CD8-positive, alpha-beta memory T cell (primary cell): ENCODE measurements at places on chromosomes 5 and 9.

DNA sequence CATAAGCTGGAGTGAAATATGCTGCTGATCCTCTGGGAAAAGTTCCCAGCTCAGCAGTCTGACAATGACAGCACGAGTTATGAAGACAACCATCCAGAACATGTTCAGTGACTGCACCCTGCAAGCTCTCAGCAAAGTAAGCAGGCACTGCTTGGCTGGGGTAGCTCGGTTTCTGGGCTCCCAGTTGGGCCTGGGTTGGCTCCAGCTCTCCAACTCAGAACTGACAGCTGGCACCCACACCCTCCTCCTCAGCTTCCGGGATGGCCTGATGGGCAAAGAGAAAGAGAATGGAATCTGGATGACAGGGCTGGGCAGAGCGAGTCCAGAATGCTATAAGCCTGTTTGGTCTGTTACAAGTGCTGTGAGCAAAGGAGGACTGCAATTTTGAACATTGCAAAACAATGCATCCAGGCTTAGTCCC, 185.0 kb downstream of the CSNK1G3 start:
- no peak for DNase-seq

DNA sequence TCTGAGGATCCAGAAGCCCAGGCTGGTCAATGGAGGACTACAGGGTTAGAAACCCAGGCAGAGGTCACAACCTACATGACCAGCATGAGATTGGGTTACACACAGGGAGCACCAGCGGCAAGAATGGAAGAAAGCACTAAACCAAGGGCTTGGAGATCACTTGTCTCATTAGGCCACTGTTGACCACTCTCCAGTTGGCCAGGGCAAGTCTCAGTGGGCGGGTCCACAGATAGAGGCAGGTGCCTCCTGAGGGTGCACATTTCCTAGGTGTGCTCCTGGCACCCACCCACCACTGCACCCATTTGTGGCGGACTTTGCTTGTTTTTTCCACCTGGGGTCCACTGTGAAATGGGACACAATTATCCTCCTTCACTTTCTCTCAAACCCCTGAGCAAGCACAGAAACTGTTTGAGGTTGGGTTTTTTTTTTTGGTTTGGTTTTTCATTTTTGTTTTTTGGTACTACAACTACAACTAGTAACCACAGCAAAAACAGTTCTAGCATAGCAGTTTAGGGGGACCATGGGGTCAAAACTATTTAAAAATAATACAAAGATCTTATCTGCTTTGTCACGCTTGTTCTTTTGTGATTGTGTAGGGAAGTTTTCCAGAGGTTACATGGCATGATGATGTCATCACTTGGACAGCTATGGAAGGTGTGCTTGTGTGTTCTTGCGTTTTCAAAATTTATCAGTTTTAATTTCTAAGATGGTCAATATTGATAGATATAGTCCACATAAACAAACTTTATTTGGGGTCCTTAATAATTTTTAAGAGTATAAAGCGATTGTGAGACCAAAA, 6.1 kb downstream of the NPR2 start:
- no peak for DNase-seq

DNA sequence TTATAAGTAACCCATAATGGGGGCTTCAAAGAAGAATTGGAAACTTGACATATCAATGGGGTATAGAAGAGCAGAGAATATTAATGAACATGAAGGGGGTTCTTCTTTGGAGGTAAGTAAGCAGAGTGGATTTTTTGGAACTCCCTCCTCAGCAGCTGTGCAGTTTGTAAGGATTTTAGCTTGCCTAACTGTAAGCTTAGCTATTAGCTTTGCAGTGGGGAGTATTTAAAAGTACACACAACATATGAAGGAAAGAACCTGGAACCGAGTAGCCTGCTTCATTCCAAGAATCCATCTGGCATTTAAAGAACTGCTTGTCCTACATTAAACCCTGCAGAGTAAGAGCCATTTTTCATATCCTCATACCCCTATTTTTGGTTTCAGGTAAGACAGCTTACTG, 2.2 kb upstream of the PBX3 start:
- no peak for DNase-seq

- no peak for DNase-seq
Observed at GRCh38 chr9:104779334-104779733, 15.4 kb downstream of the NIPSNAP3B start.

DNA sequence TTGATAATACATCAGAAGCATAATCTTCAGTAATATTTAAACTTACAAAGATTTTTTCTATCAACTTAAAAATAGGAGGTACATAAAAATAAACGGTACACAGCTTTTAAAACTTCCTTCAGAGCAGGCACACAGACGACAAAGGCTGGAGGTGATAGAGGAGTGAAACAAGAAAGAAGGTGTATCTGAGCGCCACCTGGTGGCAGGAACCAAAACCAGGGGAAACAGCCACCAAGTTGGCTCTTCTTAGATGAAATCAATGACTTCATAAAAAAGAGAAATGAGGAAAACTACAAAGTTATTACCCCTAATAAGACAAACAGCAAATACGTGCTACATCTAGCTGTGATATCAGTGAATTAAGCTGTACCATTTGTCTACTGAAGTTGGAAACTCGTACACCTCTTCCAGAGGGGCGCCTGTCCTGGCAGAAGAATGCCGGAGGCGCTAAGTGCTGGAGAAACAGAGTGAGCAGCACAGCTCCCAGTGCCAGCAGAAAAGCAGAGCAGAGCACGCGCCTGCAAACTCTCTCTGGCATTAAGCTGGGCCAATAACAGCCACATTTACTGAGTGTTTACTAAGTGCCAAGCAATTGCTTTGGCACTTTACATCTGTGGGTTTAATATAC, 85.9 kb downstream of the SETX start:
- DNase-seq = peak; percentile 73

DNA sequence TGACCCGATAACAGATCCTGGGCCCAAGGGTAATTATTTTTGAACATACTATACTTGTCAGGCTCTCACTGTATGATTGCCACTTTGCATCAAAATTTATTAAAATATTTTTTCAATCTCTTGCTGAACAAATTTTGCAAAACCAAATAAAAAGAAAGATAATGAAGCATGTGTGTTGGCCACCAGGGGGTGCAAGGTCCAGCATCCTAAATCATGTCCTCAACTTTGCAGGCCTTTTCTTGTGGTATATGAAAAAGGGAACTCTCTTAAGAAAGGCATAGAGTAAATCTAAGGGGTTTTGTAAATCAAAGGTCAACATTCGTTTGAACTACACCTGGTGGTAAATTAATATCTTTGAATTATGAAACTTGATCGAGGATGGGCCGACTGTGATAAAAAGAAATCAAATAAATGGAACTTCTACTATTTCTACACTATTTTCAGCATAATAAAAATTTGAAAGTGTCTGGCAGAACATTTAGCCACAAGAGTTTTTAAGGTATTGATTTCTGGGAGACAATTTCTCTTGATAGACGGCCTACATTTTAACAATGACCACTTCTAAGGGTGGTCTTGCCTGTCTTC, 676.5 kb downstream of the DMRTA1 start:
- DNase-seq = no peak

- DNase-seq = no peak
Observed at GRCh38 chr9:87193925-87194868, 246.9 kb upstream of the GAS1 start.

GRCh38 chr5:36721664-36722235, 115.3 kb downstream of the SLC1A3 start:
- no peak for DNase-seq

GRCh38 chr5:148237785-148238417, 424 bp upstream of the MARCOL start:
- DNase-seq = no peak

GRCh38 chr9:34512131-34513078, 10.4 kb downstream of the ENHO start:
- no peak for DNase-seq

DNA sequence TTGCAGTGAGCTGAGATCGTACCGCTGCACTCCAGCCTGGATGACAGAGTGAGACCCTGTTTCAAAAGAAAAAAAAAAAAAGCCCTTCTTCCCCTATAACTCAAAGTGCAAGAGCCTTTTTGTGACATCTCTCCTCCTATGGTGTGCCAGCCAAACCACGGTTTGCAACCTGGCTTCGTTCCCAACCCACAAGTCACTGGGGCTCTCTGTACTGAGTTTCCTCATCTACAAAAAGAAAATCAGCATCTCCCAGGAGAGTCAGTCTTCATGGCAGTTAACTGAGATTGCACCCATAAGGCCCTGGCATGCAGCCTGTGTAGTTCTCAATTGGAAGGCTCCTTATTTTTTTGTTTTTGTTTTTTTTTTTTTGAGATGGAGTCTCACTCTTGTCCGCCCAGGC, 14.8 kb downstream of the ODF2 start:
- no peak for DNase-seq

DNA sequence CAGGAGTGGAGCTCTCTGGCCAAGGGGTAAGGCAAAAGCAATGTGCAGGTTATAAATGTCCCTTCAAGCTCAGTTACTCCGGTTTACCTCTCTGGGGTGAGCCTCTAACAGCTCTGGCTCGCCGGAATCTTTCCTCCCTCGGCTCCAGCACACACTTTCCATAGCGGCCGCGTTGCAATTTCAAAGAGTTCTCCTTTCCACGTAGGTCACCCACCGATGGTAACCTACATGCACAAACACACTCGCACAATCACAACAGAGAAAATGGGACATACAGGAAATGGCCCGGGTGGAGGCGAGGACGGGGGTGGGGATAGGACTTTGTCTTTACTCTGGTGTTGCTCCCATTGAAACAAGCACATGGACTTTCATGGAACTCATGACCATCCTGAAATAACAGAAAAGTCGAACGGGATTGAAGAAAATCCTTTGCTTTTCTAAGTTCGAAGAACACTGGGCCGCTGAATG, 1.2 kb downstream of the LHFPL2 start:
- DNase-seq = no peak

GRCh38 chr5:110351430-110351829, 375.0 kb downstream of the TMEM232 start:
- DNase-seq = no peak

DNA sequence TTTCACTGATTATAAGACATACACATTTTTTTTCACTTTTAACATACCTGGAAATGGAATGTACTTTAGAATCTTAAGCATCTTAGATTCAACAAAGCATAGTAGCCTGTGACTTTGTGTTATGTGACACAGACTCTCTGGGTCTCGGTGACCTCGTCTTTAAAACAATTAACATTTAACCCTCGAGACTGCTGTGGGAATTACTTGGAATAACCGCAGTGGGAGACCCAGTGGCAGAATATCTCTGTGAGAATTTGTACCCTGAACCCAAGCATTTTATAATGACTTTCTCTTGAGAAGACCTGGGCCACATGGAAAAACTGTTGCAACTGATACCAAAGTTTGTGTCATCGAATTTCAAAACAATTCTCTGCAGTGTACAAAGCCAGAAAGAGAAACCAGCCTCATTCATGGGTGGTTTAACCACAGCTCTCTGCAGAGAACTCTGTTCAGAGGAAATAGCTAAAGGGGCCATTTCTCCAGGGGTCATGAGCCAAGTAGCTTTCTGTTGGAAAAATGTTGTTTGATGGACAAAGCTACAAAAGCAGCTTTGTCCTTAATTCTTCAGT, 10.0 kb upstream of the RETREG1 start:
- no peak for DNase-seq

DNA sequence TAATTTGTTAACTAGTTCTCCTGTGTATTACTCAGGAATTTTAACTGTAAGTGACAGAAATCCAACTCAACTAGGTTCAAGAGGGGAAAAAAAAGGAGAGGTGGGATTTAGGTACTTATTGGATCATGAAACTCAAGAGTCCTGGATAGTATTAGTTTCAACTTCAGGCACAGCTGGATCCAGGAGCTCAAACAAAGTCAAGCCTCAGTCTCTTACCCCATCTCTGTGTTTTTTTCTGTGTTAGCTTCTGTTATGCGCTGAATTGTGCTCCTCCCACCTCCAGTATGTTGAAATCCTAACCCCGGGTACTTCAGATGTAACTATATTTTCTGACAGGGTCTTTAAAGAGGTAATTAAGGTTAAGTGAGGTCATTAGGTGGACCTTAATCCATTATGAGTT, 53.5 kb downstream of the SMIM23 start:
- DNase-seq = no peak

DNA sequence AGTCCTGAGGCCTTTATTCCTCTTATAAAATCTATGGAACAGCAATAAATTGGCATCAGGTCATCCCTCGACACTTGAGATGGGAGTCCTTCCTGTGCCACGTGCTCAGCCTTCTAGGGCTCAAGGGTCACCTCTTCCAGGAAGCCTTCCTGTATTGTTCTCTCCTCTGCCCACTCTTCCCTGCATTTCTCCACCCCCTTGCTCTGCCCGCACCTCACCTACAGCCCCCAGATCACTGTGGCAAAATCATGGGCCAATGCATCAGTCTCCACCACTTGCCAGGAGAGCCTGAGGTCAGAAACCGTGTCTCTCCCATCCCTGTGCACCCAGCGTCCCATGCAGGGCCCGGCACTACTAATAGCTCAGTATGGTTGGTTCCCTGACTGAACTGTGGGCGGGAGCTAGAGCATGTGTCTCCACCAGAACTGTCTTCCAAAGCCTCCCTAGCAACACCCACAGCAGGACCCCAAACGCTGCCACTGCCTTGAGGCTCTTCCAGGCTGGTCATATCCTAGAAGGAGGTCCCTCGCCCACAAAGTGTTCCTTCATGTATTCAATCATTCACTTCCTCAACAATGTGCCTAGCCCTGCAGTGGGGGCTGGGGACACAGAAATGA, 13.5 kb downstream of the DUSP1 start:
- DNase-seq = no peak

GRCh38 chr9:137837345-137838278, 40.0 kb upstream of the CACNA1B start:
- DNase-seq = no peak

DNA sequence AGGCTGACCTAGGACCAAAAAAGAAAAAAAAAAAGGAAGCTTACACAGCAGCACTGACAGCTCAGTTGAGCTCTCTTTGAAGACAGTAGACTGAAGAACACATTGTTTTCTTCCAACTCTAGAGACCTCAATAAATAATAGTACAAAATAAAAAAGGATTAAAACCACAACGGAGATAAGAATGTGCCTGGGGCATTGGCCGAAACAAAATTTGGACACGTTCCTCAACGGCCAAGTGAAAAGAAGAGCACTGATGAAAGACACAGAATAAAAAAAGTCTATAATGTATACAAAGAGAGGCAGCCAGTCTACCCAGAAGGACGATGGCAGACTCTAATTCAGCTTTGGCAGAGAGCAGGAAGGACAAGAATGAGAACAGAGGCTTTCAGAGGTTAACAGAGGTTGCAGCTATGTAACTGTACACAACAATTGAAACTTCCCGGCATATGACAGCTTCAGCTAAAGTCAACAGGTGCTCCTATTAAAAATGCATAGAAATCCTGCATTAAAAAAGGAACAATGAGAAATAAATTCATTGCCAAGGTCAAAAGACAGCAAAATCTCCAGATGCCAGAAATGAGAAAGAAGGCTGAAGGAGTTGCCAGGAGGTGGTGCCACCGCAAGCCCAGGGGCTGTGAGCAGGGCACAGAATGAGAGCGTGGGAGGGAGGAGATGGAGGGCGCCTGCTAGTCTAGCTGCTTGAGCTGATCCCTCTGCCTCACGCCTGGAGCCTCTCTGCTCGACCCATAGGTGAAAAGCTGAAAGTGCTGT, 113.9 kb downstream of the DCP2 start:
- no peak for DNase-seq

GRCh38 chr5:7881816-7882215, 12.9 kb downstream of the MTRR start:
- no peak for DNase-seq
